ENCODE measurements at places on chromosomes 7 and 10.

DNA sequence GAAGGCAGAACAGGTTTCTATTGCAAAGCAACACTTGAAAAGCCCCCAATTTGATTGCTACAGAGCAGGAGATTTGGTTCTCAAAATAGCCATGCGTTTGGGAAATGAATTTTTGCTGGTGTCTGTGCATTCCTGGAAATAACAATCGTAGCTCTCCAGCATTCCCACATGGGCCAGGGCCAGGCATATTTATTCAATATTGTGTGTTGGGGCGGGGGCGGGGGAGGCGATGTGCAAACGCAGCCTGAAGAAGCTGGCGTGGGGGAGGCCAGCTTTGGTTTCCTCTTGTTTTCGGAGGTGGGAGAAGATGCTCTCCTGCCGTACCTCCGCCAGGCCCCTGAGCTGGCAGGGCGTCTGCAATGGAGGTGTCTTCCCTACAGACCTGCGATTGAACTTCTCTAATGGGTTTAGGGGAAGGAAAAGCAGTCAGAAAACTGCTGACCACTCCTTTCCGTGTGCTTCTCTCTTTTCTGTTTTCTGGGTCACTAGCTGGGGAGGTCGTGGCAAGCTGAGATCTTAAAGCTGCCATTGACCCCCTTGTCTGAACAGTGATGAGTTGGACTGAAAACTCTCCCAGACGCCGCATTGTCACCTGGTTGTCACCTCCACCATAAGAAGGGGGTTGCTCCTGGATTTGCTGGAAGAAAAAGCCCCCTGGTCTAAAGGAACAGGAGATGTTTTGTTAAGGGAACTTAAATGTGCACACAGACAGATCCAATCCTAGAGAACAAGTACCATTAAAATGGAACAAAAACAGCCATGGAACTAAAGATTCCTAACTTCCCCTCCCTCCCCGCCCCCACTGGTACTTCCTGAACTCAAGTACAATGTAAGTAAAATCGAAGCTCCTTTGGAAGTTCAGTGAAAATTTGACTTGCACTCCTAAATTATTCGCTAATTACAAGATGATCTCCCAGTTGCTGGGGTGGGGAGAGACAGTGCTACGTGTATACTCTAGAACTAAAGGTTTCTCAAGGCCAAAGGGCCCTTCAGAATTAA is 56.4 kb upstream of the HABP2 start:
- no peak for DNase-seq

- DNase-seq: no peak
Measured at GRCh38 chr10:27030060-27030459, 70.2 kb downstream of the ANKRD26 start.

- DNase-seq: no peak
Measured at GRCh38 chr7:88003581-88003980, 69.5 kb downstream of the ADAM22 start.

DNA sequence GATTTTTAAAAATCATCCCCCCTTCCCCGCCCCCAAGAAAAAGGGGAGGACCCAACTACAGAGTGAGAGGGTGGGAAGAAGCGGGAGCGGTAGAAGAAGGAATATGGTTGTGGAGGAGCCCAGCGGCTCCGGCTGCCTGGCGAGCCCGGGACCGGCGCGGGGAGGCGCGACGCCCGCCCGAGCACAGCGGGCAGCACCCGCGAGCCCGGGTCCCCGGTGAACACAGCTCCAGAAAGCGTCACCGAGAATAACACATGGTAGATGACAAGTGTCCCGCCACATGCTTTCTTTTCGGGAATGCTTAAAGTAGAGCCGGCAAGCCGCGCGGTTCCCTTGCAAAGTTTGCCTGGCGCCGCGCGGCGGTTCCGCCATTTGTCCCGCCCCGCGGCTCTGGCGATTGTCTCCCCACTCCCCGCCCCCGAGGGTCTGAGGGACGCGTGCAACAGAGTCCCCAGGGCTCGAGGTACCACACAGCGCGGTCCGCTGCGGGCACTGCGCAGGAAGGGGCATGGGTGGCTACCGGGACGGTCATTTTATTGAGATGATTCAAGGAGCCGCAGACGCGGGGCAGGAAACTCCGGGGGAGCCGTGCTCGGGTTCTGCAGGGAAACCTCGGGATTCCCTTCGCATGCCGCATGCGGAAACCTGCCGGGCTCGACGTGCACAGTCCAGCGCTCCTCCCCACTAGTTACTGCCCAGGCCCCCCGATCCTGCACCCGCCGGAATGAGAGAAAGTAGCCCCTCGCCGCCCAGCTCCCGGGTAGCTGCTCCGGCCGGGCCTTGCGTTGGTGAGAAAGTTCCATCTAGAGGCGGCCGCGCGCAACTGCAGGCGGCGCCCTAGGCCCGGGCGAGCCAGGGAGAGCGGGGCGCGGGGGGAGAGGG is 781 bp upstream of the GRM8 start:
- DNase-seq: peak; percentile 59

- DNase-seq: peak; percentile 84
Measured at GRCh38 chr10:77405771-77406241, 231.8 kb downstream of the KCNMA1 start.

- DNase-seq: no peak
Measured at GRCh38 chr10:69492746-69493462, 41.6 kb downstream of the TSPAN15 start.

- no peak for DNase-seq
Measured at GRCh38 chr10:117249493-117250093, 8.7 kb downstream of the SLC18A2 start.

DNA sequence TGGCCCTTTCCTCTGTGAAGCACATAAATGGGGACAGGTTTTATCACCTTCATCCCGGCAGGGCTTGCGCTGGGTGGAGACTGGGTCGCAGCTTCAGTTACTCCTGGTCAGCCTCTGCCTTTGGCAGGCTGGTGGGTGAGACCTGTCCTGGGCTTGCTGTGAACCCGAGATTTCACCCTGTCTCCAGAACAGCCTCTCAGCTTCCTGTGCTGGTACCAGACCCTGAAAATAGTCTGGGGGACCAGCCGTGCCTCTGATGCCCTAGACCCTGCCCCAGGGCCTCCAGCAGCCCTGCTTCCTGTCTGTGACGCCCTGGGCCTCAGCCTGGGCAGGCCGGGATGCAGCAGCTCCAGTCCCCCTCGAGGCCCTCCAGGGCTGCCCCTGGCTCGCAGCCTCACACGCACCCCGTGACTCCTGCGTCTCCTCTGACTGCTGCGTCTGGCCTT is 13.2 kb upstream of the PWWP2B start:
- no peak for DNase-seq

- no peak for DNase-seq
Measured at GRCh38 chr10:124830445-124830844, 28.8 kb downstream of the ABRAXAS2 start.

- no peak for DNase-seq
Measured at GRCh38 chr10:2680821-2681220, 386.5 kb upstream of the PFKP start.

DNA sequence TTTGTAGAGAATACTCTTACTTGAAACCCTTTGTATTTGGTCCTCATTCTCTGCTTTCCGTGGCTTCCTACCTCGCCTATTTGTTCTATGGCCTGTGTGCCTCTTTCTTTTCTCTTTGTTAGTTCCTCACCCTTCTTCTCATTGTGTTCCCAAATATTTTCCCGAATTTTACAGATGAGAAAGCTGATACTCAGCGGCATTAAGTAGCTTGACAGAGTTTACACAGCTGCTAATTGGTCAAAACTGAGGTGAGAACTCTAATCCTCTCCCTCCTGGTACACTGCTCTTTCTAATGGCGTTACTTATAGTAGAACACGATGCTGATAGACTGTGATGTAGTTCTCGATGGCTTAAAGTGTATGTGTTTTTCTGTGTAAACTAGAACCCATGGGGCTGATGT is 80.7 kb upstream of the HDAC9 start:
- no peak for DNase-seq

GRCh38 chr10:70598857-70599295 is 3.7 kb downstream of the PRF1 start:
- no peak for DNase-seq

- no peak for DNase-seq
Measured at GRCh38 chr7:22216309-22216708, 140.6 kb downstream of the RAPGEF5 start.

GRCh38 chr7:127745445-127745844 is 93.5 kb downstream of the SND1 start:
- DNase-seq: no peak

- DNase-seq: no peak
Measured at GRCh38 chr10:33653584-33654367, 319.3 kb upstream of the NRP1 start.
